ENCODE measurements at places on chromosomes 12 and 14.
A peak's percentile ranks its signal among the peaks of the same experiment; 100 is the strongest.

DNA sequence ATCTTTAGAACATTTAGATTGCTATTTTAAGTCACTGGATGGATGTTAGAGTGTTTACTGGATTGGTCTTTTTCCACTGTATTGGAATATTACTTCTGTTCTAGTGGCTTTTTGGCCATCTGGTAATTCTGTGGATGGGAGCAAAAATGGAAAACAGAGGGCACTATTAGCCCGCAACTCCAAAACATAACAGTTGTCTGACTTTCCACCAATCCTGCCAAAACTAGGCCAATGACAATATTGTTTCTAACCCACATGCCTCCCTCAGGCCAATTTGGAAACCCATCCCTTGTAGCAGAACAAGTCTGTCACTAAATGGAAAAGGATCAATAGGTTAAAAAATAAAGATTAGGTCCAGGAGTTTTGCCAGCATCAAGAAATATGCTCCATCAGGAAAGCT lies 97.8 kb downstream of the ETNK1 start:
- no peak for DNase-seq

- no peak for DNase-seq
Measured at GRCh38 chr14:87271331-87271730, 721.7 kb downstream of the GALC start.

DNA sequence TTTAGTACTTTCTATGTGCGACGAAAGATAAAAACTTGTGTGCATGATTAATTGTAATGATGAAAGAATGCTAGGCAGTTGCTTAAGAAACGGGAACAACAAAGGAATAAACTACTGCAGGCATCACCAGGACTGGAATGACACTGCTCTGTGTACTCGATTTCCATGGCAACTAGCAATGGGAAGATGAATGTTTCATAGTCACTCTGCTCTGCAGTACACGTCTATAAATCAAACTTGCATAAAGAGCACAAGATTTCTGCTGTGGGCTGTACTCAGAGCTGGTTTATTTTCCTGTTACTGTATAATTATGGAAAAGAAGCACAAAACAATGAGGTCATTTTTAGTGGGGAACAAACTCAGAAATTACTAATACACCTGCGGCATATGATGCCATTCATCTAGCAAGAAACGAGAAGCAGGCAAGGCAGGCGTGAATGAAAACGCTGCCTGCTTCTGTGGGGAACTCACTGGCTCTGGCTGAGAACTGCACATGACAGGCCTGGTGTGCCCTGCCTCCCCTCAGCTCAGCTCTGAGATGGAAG lies 41.8 kb downstream of the EFCAB11 start:
- no peak for DNase-seq

GRCh38 chr12:789852-790563 lies 37.6 kb downstream of the WNK1 start:
- no peak for DNase-seq

DNA sequence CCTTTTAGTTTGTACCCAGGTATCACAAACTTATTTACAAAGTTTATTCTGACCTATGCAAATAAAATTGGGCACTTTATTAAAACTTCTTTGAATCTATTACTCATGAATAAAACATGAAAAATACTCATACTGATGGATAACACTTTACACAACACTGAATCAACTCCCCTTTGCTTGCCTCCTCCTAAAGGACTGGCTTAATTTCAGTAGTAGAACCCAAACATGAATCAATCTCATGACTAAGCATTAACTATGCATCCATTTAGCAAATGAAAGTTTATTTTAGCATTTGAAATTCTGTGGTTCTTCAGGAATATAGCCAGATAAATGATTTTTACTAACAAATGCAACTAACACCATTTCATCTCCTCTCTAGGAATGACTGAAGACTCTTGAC lies 32.4 kb downstream of the DENND5B start:
- no peak for DNase-seq

DNA sequence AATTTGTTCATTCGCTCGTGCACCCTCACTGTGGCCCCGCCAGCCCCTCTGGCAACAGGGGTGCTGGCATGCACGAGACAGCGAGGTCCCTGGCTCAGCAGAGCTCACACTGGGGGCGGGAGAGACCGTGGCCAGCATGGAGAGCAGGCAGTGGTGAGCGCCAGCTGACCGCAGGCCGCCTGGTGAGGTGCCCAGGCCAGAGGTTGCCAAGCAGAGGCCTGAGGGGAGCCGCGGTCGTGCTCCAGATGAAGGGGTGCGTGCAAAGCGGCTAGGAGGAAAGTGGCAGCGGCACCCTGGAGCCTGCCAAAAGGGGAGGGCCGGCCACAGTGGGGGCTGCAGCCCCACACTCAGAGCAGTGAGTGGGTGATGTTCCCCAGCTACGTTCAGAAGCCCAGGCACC lies 56.1 kb downstream of the CDC42BPB start:
- DNase-seq: no peak

GRCh38 chr12:26195641-26196420 lies 458 bp downstream of the SSPN start:
- peak; percentile 9 for DNase-seq

- no peak for DNase-seq
Measured at GRCh38 chr14:104393898-104394381, 185.6 kb upstream of the C14orf180 start.

GRCh38 chr14:36019126-36019525 lies 157.4 kb downstream of the PTCSC3 start:
- peak; percentile 64 for DNase-seq

GRCh38 chr12:51419425-51420193 lies 5.0 kb upstream of the SLC4A8 start:
- DNase-seq: peak; percentile 35

DNA sequence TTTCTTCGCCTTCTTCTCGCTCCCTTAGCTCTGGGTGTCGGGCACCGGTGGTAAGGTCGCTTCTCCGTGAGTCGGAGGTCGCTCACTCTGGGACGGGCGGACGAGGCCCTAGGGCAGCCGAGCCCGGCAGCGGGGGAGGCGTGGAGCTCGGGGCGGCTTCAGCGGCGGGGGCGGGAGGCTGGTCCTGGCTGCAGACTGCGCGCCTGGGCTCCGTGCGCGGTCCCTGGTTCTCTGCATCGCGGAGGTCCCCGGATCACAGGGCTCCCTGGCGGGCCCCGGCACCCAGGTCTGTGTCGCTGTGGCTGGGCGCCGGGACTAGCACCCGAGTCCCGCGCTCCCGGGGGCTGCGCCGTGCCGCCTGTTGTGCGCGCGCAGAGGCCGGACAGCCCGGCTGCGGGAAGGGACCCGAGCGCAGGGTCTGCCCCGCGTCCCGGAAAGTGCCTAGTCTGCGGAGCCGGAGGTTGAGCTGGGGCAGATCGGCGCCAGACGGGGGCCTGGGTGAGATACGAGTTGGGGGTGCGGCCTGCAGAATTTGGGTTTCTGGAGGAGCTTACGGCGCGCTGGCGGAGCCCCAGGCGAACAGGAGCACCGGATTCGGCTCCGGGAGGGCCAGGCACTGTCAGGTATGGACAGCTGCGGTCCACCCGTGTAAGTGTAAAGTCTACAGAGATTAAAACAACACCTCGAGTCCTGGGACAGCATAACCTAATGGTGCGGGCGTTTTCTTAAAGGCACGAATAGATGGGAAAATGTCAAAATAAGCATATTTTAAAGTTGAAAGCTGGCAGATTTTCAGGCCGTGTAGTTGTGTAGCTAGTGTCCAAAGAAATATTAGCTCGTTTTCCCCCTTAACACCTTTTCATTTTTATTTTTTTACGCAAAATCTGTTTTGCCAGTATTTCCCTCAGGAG lies 713 bp downstream of the FRMD6 start:
- no peak for DNase-seq

- DNase-seq: no peak
Measured at GRCh38 chr12:26564391-26564790, 268.6 kb downstream of the ITPR2 start.

DNA sequence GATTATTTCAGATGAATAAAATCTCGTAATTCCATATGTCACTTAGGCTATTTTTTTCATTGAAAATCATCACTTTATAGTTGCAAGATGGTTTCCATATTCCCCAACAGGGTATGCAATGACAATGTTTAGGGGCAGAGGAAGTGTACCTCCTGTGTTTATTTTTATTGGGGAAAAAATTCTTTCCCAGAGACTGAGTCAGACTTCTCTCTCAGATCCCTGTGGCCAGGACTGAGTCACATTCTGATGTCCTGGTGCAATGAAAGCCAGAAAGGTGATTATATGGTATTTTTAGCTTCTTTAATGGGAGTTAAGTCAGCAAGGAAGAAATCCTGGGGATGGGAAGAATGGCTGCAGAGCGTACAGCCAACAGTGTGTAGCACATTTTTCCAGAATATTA lies 196.9 kb upstream of the ALG10 start:
- no peak for DNase-seq

- no peak for DNase-seq
Measured at GRCh38 chr12:120242275-120242799, 23.2 kb downstream of the PXN start.

DNA sequence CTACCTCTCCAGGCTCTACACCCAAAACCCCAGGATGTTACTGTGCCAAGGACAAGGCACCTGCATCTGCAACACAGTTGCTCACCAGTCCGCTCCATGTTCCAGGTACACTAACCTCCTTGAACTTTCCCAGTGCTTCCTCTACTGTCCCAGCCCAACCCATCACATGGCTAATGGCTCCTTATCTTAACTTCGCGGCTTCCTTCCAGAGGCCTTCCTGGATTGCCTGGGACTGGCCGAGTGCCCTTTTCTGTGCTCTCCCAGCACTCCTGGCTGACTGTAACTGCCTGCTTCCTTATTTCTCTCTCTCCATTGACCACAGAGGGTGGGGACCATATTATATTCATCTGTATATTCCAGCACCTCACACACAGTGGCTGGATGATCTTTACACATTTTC lies 20.9 kb downstream of the POMT2 start:
- DNase-seq: no peak

DNA sequence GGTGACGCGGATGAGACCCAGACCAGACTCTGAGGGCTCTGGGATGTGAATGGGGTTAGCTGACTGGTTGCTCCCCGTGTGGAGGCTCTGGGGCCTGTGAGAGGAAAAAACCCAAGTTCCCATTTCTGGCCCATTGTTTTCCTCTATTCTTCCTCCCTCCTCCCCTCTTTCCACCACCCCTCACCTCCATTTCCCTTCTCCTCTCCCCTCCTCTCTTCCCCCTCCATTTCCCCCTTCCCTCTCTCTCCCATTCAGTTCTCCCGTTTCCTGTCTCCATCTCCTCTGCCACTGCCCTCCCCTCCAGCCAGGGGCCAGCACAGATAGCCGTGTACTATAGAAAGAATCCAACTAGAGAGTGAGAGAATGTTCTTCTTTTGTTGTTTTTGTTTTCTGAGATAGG lies 12.6 kb upstream of the PRPH start:
- no peak for DNase-seq

Data from NCI-H1930 (cell line).